ENCODE measurements at places on chromosomes 12 and 14.

DNA sequence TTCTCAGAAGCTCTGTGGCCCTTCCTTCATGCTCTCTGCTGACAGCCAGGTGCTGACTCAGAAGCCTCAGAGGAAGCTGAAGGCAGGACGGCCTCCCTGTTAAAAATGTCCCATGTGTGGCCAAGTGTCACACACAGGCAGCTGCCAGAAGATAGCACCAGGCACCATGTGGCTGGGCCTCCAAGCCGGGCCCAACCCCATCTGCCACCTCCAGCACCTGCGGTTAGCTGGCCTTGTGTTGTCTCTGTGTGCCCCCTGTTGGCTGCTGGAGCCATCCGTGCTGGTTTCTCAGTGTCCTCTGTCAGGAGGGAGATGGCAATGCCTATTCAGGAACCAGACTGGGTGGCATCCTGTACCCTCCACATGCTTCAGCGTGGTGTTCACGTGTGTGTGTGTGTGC, 63.2 kb downstream of the TSPAN11 start:
- DNase-seq = no peak

DNA sequence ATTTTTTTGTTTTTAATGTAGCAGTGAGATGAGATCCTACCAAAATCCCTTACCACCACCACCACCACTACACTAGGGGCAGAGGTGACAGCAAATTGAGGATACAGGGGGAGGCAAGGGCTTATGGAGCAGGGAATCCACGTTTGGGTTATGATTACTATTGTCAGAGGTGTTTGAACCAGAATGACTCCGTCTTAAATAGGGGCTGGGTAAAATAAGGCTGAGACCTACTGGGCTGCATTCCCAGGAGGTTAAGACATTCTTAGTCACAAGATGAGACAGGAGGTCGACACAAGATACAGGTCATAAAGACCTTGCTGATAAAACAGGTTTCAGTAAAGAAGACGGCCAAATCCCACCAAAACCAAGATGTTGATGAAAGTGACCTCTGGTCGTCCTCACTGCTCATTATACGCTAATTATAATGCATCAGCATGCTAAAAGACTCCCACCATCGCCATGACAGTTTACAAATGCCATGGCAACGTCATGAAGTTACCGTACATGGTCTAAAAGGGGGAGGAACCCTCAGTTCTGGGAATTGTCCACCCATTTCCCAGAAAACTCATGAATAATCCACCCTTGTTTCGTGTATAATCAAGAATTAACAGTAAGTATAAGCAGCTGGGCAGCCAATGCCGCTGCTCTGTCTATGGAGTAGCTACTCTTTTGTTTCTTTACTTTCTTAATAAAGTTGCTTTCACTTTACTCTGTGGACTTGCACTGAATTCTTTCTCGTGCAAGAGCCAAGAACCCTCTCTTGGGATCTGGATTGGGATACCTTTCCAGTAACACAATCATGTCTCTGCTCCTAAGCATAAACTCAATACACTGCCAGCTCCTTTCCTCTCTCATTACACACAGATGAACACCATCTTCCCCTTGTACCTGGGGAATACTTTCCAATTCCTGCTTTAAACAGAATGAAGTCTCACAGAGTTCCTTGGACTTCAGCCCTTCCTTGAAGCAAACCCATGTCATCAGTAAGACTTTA, 16.7 kb upstream of the CRY1 start:
- DNase-seq = no peak

DNA sequence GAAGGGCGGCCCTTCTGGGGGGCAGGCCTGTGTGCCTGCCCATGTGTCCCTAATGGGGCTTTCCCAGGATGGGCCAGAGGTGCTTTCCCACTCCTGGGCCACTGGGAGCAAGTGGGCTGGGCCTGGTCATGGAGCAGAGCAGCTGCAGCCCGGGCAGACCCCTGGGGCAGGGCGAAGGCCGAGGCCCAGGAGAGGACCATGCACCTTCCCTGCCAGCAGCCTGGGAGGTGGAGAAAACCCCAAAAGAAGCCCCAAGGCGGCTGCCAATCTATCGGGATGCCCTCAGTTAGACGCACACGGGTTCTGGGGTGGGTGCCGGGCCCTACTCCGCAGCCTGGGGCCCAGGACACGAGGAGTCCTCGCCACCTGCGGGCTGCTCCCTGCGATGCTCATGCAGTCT, 16.1 kb upstream of the CRIP2 start:
- DNase-seq = no peak

DNA sequence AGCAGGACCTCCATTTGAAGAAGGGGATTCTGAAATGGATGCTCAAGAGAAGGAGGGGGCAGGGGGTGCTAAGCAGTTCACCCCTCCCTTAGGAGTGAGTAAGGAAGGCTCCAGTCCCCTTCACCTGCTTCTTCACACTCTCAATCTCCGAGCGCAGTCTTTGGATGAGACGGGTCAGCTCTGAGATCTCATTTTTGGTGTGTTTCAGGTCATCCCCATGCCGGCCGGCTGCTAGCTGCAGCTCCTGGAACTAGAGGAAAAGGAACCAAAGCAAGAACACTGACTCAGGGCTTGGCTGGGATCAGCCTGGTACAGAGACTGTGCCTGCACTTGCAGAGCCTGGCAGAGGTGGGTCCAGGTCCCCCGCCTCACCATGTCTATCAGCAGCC, 7.3 kb downstream of the KRT73 start:
- no peak for DNase-seq

DNA sequence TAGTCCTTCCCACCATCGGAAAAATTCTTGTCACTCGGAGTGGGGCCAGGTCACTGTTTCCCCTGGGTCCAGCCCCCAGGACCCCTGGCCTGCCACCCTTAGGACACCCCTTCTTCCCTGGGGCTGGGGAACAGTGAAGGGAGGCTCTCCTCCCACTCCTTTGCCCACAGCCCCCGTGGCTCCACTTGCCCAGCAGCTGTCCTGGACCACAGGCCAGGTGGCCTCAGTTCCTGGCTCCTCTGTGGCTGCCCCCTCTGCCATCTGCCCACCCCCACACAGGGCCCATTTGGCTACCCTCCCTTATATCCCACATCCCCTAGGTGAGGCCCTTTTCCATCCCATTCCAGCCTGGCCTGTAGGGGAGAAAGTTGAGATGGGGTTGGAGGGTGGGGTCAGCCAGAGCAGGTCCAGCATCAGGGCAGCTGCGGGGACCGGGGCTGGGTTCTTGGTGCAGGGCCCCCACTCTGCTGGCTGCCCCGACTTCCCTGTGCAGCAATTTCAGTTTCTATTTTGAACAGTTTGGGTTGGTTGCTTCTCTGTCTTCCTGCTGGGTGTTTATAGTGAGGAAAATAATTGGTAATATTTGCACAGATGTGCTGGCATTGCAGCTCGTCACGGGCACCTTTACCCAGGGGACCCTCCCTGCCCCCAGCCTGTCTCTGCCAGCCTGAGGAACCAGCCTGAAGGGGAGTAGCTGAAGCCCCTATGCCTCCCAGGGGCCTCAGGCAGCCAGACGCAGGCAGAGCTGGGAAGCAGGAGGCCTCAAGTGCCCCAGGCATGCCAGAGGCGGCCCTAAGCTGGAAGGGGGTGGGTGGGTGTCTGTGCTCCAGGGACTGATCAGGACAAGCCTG, 23.4 kb downstream of the SYNDIG1L start:
- no peak for DNase-seq

- no peak for DNase-seq
Measured at GRCh38 chr12:43109631-43110345, 442.2 kb downstream of the ADAMTS20 start.

- no peak for DNase-seq
Measured at GRCh38 chr12:43310596-43310995, 241.4 kb downstream of the ADAMTS20 start.
